ENCODE measurements at places on chromosomes 7 and 10.

GRCh38 chr7:16811551-16811950, 6.8 kb upstream of the AGR2 start:
- DNase-seq: no peak

DNA sequence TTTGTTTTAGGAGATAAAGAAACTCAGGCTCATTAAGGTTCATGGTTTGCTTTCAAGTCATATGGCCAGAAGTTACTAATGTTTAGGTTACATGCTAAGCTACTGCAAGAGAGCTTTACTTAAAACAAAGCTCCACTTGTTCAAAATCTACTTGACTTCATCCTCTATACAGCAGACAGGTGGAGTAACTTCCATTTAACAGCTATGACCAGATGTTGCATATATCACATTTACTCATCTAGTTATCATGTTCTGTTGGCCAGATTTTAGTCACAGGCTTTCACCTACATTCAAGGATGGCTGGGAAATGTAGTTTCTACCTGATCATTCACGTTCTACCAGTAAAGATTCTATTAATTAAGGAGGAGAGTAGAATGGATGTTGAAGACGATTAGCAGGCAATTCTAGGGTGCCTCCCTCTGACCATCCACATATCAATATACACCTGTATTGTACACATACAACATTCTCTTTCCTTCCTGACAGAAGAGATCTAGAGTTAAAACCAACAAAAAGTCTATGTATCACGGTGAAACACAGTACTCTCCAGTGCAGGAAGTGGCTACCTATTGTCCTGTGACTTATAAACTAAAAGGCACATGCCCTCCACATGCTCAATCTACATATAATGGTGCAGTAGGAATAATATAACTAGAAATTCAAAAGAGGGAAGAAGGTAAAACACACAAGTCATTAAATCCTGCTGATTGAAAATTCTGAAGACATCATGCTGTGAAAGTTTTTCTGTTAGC, 488.0 kb downstream of the MDFIC start:
- no peak for DNase-seq

DNA sequence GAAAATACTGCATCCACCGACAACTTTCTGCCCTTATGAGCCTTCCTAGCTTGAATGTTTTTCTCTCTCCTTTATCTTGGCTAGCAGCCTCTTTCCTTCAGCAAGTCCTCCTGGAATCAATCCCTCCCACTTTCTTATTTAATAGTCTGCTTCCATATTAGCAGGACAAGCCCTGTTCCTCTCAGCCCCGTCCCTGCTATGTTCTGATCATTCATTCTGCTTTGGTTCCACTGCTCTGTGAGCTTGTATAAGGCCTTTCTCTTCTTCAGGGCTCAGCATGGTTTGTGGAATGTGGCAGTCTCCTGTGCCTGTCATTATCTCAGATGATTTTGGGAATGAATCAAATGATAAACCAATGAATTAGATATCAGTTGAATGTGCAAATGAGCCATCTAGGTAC, 420.1 kb downstream of the DPP6 start:
- no peak for DNase-seq

DNA sequence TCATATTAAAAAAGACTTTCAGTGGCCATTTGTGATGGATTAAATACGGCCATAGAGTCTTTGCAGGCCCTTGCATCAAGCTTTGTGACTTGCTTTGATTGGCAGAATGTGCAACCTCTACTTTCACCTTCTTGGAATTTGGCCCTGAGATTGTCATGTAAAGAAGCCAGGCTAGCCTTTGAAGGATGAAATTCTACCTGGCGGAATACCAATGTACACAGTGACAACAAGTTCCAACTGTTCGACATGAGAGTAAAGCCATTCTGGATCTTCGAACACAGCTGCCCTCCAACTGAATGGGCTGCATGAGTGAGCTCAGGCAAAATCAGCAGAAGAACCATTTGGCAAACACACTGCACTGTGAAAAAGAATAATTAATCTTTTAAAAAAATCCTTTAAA, 321.3 kb downstream of the PHF14 start:
- DNase-seq: no peak

DNA sequence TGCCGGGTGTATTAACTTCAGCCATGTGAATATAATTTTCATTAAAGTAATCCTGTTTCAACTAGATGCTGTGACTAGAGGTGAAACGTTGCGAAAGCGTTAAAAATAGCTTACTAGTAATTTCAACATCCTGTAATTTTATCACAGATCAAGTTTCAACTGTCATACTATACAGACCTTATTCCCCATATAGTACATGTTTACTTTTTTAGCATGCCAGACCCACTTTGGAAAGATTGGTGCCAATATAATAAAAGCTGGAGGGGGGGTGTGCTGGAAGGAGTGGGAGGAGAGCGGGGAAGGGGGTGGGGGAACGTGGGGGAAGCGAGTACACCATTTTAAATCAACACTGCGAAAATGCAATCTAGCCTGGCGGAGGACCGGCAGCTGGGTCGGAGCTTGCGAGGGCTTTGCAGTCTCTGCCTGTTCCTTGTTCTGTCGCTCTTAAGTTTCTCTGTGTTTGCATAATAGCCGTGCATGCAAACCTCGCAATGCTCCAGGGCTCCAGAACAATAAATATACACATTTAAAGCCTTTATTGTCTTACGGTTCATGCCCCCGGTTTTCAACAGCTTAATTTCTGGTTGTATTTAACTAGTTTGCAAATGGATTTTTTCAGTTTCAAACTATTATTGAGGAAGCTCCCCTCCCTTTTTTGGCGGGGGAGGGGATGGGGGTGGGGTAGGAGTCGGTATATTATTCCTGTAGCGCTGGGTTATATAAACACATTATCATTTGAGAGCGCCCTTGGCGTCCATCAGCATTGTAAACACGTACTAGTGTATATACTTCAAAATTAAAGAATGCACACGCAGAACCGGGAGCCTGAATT, 1.3 kb upstream of the ARID5B start:
- DNase-seq: no peak

DNA sequence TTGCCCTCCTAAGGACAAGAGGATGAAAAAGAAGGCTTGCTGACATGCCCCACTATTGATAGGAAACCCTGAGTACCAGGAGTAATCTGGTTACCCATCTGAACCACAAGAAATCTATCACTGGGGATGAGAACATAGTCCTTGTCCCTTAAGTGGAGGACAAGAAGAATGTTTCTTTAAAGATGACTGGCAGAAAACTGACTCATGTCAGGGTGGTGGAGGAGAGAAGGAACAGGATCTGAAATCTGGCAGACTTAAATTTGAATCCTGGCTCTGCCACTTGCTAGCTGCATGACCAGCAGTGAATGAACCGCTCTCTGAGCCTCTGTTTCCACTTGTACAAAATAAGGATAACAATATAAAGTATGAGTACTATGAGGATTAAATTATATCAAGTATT, 38.9 kb upstream of the XPNPEP1 start:
- no peak for DNase-seq

GRCh38 chr10:132688580-132689420, 97.1 kb downstream of the NKX6-2 start:
- DNase-seq: no peak

- DNase-seq: no peak
Observed at GRCh38 chr7:45623740-45624391, 49.7 kb downstream of the ADCY1 start.

GRCh38 chr7:151371266-151371665, 29.7 kb downstream of the NUB1 start:
- DNase-seq: no peak

DNA sequence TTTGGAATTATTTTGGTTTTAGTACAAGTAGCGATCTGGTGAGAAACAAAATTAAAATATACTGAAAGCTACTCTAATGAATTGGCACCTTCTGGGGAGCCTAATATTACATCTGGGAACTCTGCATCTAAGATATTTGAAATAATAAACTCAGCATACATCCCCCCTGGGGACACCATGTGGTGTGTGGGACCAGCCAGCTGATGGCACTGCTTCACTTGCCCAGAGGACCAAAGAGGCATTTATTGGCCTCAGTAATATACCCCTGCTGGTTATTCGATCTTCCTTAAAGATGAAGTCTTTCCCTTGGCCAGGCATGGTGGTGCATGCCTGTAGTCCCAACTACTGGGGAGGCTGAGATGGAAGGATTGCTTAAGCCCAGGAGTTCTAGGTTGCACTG, 195.1 kb upstream of the AUTS2 start:
- no peak for DNase-seq

DNA sequence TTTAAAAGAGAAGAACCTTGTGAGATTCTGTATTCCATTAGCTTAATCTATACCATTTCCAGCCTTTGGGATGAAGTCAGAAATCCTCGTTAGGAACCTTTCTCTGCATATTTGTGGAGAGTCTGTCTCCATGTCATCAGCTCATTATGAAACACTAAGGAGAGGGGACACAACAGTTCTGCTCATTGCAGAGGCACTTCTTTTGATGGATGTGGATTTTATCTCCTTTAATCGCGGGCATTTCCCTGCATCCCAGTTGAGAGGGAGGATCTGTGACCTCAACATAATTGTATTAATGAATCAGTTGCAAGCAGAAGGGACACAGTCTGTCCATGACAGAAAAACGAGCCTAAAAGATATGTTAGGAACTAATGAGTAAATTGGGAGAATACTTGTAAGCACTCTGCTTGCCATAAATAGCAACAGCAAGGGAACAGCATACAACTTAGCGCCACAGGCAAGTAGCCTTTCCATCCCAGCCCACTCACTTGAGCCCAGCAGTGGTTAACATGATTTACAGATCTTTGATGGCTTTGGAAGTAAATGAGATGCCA, 37.9 kb downstream of the SORCS1 start:
- DNase-seq: no peak

DNA sequence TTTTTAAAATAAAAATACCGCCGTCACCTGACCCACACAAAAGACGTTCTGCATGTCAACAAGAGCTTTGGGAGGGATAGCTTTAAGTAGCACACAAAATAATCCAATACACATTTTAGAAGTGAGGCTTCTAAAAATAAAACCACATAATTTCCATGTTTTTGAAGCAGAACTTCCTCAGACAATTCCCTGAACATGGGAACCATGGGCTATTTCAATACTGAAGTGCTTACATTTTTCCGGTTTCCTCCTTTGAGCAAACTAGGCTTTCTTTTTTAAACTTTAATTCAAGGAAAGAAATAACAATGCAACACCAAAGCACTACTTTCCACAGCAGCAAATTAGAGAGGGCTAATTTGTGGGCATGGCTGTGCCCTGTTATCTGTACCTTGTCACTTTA, 59.9 kb downstream of the ELMO1 start:
- no peak for DNase-seq

GRCh38 chr7:132776048-132776620, 199.9 kb upstream of the PLXNA4 start:
- DNase-seq: no peak

GRCh38 chr10:79347894-79348639, 798 bp downstream of the PPIF start:
- DNase-seq: peak; percentile 60

DNA sequence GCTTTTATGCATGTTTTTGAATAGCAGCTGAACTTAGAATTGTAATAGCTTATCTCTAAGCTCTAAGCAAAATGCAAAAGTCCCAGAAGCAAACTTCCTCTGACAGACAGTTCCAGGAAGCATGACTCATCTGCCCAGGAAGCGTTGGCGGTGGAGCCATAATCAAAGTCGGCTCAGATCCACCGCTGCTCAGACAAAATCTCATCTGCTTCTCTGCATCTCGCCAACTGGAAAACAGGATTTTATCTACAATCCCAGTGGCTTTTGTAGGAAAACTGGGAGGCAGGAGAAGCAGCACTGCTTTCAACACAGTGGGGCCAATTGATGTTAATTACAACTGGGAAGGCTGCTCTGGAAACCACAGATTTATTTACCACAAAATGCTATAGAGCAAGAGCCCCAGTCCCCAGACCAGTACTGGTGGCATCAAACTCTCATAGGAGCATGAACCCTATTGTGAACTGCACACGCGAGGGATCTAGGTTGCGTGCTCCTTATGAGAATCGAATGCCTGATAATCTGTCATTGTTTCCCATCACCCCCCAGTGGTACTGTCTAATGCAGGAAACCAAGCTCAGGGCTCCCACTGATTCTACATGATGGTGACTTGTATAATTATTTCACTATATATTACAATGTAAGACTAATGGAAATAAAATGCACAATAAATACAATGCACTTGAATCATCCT, 99.9 kb downstream of the CUBN start:
- peak; percentile 81 for DNase-seq

DNA sequence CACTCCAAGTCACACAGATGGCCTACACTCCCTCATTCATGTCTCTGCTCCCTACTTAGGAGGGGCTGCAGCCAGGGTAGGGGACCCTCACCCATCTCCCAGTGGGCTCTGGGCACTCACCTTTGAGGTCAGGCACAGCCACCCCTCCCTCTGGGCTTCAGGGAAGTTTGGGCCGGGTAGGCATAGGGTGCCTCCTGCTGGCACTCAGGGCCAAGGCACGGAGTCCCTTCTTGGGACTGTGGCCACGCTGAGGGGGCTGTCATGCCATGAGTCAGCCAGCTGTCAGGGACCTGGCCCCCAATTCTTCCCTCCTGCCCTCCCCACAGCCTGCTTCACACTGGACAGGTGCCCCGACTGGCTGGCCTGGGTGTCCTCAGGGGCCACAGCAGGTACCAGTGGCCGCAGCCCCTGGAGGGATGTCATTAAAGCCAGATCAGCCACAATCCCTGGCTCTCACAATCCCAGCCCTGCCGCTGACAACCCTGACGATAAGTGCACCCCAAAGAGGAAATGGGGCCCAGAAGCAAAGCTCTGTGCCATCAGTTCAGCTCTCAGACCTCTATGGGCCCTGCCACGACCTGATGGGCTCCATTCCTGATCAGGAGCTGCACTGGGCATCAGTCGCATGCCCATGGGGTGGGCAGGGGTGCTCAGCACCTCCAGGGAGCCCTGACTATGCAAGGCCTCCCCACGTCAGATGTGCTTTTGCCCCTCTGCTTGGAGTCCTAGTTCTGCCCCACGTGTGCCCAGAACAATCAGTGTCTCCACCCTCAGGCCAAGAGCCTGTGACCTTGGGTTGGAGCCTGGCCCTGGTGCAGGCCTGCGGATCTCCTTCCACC, 34.1 kb upstream of the RET start:
- DNase-seq: no peak

GRCh38 chr7:70788276-70788675, 343.7 kb upstream of the GALNT17 start:
- no peak for DNase-seq

DNA sequence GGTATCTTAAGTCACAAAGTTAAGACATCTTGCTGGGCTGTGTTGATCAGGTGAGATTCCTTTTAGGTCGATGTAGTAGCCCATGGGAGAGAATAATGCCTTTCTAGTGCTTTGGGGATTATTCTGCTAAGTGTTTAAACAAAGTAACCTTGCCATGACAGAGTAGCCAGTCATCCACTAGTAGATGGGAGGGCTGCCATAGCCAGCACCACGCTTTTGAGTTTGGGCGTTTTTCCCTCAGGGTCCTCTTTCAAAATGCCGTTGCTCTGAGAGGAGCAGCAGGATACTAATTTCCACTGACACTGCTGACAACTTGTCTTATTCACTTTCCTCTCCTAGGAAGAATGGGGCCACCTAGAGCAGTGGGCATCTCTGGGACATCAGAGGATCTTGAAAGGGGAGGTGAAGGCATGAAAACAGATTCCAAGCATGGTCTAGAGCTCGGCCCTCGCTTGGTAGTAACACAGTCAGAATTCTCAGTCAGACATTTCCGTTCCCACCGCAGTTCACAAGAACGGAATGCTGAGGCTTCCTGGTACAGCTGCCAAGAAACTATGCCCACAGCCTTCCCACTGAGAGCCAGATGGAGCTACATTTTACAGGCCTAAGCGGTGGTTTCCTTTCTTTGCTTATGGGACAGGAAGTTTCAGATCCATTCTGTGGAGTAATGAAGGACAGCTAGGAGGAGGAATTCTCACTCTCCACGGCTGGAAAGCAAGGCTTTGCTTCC, 15.3 kb upstream of the RSU1 start:
- no peak for DNase-seq
